ENCODE measurements at places on chromosomes 3 and 15.

GRCh38 chr15:23567921-23568320, 2.4 kb downstream of the MKRN3 start:
- DNase-seq, result no peak

GRCh38 chr3:187040516-187041361, 98.6 kb downstream of the RPL39L start:
- DNase-seq, result no peak

DNA sequence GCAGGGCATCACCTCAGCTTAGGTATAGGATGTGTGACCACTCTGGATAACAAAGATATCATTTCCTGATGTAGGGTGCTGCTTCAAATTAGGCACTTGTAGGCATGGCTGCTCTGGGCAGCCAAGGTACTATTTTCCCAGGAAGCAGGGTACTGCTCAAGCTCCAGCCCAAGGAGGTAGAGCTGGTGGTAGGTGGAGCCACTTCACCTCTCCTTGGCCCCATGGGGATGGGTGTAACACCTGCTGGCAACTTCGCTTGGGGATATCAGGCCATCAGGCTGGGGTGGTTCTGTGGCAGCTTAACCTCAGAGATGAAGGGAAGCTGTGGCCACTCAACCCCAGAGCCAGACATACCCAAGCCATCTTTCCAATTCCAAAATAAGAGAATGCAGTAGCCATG, 147.1 kb upstream of the IGF1R start:
- DNase-seq, result no peak

DNA sequence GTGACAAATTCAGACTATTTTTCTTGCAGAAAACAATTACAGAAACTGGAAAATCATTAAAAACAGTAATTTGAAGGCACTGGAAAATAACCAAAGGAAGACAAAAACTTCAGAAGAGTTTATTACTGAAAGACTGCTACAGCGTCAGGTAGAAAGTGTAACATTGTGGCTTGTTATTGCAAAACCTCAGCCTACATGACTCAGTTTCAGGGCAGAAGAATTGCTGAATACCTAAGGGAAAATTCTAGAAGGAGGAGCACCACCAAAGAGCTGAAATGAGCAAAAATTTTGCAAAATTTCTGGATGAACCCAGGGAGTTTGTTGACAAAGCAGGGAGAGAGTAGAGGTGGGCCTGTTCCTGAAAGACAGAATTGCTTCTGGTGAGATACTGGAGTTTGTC, 219.6 kb downstream of the C3orf38 start:
- DNase-seq, result no peak

DNA sequence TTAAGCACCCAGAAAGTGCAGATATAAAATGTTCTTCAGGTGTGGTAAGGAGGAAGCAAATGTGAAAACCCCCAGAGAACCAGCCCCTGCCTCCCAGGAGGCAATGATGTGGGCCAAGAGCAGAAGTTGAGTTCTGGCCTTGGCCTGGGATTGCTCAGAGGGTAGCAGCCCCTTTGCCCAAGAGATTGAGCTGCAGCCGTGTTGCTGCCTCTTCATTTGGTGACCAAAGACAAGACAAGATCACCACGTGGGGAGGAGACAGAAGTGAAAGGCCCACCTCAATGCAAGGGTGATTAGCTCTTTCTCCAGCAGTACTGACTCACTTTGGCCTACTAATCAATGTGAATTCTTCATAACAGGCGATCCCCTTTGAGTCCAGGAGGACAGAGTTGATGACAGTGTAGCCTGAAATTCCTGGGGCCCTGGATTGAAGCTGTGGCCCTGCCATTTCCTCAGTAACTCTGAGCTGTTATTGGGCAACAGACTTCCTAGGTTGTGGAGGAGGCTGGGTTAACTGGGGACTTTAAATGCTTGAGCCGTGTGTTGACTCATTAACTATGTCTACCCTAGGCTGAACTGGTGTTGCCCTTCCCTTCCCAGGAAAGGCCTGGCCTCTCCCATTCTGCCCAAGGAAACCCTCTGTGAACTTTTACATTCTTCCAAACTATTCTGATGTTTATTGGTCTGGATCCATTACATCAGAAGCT, 86.5 kb downstream of the ST6GAL1 start:
- no peak for DNase-seq

DNA sequence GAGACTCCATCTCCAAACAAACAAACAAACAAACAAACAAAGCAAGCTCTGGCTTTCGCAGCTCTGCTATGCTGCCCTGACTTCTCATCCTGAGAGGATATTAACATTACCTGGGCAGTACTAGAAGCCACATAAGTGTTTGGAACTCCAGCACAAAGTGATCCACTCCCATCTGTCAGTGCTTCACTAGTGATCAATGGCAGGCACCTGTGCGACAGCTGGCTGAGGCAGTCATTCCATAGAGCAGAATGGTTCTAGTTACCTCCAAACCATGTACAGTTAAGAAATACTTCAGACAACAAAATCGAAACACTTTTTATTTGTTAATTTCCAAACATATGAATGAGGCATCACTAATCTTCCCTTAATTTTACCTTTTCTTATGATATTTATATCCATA, 2.8 kb upstream of the MB21D2 start:
- no peak for DNase-seq

- no peak for DNase-seq
These were observed 307.7 kb downstream of the IL5RA start for GRCh38 chr3:2802429-2802828.

DNA sequence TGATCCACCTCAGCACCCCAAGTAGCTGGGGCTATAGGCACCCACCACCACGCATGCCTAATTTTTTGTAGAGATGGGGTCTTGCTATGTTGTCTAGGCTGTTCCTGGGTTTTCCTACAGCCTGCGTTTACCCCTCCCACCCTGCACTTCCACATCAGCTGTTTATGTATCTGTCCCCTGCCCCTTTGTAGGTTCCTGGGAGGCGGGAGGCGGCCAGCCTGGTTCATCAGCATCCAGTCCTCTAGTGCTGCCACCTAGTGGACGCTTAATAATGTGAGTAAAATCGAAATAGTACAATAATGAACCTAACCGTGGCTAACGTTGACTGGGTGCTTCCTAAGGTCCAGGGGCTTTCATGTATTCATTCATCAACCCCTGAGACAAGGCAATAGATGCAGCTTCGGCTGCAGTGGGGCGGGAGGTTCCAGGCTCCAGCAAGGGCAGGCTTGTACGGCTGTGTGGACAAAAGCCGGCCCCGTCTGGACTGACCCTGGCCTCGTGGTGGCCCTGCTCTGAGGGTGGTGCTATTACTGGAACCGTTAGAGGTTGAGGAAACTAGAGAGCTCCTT, 1.2 kb upstream of the LCTL start:
- peak; percentile 67 for DNase-seq

DNA sequence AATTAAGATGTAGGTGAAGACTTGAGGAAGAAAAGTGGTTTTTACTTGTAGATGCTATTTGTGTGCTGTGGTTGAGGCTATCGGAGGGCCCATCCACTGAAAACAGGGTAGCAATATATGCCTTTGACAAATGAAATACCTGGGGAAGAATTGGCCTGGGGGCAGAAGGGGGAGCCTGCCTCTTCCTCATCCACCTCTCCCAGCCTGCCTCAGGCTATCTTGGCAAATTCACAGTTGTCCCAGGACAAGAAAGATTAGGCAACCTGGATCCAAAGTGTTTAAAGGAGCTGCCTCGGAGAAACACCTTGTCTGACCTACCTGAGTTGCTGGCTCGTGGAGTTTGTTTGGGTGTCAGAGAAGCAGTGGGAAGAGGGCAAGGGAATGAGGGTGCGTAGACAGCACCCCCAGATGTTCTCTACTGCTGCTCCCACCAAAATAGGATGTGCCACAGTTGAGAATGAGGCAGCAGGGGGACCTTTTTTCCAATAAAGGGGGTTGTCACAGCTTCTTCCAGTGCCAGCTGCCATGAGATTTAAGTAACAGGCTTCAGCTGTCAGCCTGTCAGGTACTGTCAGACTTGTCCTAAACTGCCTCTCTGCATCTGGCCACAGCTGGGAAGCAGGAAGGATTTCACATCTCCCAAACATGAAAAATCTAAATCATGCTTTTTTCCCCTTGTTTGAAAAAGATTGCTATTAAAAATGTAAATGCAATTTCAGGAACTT, 9.2 kb downstream of the PLEKHO2 start:
- DNase-seq, result no peak

DNA sequence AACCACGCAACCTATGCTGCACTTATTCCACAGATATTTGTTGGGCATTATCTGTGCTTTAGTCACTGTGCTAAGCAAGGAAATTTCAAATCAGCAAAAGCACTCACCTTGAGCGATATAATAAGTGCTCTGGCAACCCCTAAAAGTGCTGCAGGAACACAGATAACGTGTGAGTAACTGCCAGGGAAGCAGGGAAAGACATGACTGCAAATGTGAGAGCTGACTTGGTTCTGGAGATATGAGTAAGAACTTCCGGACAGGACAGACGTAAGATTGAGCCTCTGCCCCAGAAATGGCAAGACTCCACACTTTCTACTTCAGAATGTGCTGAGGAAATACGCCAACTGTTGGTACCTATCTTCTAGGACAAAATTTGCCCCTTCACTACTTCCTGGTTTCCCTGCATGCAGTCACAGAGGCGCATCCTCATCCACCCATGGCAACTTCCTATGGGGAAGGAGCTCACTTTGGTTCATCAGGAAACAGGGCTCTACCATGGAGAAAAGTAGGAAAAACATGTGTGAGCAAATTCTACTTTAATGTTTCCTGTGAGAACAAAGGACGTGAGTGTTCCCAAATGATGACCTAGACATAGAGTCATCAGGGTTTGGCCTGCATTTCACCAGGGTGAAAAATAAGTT, 41.7 kb downstream of the AQP9 start:
- DNase-seq, result no peak

DNA sequence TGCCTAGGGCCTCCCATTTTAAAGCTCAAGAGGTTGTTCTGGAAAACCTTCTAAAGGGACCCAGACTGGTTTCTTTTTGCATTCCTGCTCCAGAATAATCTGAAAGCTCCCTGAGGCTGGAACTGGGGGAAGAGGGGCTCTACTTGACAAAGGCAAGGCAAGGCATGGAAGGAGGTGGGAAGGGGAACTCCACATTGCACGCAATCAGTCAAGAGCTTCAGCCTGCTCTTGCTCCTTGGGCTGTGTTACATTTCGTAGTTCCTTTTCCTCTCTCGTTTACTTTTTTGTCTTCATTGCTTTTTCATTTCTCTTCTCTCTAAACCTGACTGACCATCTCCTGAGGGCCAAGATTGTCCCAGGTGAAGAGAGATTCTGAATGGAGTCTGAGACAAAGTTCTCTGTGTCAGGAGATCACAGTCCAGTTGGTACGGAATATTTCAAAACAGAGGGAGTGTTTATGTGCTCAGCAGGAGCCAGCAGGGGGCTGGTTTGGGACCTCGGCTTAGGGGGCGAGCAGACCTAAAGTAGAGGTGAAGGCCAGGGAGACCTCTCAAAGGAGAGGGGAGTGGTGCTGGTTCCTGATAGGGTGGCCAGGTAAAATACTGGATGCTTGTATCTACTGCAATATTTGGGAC, 6.0 kb upstream of the KCTD6 start:
- DNase-seq, result no peak

DNA sequence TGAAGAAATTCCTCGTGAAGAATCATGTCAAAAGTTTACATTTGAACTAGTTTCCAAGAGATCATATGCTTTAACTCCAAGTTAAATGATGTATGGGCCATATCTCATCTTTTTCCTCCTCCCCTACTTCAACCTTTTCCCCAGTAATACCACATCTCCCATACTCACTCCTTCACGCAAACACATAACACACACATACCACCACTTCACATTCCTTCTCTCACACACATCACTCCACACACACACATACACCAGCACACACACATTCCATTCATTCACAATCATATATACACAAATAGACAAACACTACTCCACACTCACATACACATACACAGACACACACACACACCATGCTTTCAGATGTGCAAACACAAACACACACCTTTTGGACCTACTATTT, 769.0 kb upstream of the NR2F2 start:
- DNase-seq, result no peak

DNA sequence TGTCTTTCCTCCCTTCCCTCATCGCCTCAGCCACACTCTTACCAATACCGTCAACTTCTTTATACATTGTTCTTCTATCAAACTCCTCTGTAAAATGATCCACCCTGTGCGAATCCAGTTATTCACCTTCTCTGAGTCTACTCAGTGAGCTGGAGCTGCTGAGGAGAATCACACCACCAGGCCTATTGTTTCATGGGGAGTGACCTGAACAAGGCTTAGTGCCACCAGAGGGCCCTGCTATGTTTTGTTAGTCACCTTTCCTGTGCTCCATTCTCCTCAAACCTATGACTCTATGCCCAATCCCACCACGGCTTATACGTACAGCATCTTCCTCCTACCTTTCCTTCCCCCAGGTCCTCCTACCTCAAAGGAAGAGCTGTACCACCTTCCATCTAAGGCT, 50.4 kb upstream of the MED12L start:
- no peak for DNase-seq

- DNase-seq, result no peak
These were observed 107.4 kb downstream of the IGF1R start for GRCh38 chr15:98755781-98756180.

GRCh38 chr3:73498764-73499622, 125.7 kb downstream of the PDZRN3 start:
- no peak for DNase-seq

- DNase-seq, result no peak
These were observed 24.2 kb upstream of the ERICH6 start for GRCh38 chr3:150727653-150728502.

GRCh38 chr3:140292170-140292569, 357.2 kb downstream of the CLSTN2 start:
- DNase-seq, result no peak

DNA sequence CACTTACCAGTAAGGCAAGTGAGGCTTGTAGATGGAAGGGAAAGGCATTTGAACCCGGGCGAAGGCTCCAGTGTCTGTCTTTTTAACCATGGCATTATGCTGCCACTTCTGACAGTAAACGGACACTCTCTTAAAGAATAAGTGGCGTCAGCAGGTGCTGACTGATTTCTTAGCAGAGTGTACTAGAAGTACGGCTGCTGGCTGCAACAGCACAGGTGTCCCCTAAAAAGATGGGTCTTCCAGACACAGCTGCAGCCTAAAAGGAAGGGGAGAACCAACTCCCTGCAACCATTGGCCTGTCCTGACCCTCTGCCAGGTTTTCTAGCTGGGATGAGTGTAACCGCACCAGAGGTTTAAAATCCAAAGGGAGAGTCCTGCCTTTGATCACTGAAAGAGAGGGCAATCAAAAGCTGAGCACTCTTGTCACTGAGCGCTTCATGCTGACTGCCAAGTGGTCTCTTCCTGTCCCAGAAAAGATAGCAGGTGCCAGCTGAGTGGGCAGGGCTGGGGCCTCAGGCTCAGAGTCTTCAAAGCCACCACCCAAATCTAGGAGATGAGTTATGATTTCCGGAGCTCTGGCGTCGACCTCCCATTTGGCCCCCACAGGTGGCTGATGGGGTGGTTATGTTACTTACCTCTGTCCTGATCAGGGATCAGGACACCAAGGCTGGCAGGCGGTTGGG, 255.8 kb downstream of the SLCO3A1 start:
- DNase-seq, result no peak

GRCh38 chr3:126256251-126256650, 75.9 kb upstream of the ALDH1L1 start:
- no peak for DNase-seq

DNA sequence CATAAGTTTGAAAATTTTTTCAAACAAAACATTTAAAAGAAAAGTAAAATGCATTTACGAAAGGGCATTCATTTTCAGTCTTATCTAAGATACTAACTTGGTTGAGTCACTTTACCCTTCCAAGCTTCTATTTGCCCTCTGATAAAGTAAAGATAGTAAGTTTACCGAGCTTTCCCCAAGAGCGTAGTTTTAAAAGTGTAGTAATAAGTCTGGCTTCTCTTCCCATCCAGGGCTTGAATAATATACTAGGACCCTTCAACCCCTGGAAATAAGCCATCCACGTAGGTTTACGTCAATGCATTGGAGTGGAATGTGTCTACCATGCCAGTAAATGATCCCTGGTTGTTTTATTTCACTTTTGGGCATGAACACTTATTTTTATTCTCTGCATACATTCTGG, 608.3 kb downstream of the NTRK3 start:
- DNase-seq, result no peak

Measured in G401 (cell line).